Effector memory CD4-positive, alpha-beta T cell (primary cell): ENCODE measurements at places on chromosomes 3 and 15.

- DNase-seq: no peak
These were observed 28.2 kb upstream of the PLAAT1 start for GRCh38 chr3:193212844-193213243.

GRCh38 chr3:152452318-152452717, 183.6 kb downstream of the MBNL1 start:
- no peak for DNase-seq

DNA sequence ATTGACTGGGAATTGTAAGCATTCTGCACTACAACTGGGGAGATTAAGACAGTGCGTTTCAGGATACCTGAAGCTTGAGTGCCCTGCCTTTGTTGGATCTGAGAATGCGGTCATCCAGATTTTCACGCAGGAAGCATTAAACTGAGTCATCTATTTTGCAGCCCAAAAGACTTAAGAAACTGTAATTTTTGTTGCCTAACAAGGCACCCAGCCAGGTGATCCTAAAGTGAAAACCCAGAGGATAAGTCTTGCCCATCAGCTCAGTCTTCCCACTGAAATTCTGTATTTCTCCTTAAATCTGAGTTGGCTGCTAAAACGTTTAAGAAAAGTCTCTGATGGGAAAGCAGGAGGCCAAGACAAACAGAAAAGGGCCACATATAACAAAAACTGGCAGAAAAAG, 242.5 kb upstream of the TMCO5A start:
- no peak for DNase-seq

DNA sequence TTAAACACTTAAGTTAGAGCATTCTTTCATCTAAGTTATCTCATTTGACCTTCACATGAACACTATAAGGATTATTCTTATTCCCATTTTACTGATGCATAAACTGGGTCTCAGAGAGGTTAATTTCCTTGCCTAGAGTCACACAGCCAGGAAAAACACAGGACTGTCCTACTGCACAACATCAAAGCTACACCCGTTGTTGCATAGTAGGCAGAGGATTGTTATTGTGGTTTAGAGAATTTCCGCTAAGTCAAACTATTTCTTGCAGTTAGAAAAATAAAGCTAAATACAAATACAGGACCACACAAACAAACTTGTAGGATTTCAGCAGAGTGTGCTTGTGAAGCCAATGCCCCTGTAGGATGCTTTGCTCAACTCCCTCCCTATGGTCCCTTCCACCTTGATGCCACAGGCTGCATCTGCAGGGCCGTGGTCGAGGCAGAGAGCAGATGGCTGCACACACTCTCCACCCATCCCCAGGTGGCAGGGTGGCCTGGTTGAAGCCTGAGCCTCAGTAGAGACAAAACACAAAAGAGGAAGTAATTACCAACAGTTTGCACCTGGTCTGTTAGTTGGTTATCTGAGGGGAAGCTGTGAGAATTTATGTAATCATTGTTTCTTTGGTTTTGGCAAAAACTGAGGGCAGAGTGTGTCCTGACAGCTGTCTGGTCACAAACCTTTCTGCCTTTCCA, 41.1 kb upstream of the SKOR1 start:
- DNase-seq: no peak

DNA sequence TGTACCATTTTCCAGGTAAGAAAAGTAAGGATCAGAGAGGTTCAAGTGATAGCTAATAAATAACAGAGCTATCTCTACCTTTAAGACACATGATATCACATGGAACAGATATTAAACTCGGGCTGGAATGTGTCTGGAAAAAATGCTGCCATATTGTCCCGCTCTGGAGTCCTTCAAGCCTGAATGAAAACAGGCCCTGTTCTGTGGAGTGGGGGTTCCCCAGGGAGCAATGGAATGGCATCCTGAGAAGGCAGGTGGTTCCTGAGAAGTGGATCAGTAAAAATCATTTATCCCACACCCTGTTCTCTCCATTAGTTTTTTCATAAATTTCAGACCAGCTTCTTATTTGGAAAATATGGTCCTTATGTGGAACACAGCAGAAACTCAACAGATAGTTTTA, 57.3 kb upstream of the PRTG start:
- DNase-seq: no peak

DNA sequence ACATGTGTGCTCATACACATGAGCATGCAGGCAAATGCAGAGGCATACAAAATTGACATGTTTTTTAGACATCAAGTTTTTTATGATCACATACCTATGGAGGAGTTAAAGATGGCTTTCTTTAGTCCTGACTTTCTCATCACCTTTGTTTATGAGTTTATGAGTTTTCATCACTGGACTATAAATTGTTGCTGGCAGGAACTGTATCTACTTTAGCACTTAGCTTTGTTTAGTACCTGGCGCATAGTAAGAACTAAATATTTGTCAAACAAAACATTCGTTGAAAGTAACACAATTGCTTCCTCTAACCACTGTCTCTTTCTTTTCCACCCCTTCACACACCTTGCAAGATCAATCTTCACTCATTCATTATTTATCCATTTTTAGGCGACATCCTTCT, 182.6 kb downstream of the SUCNR1 start:
- no peak for DNase-seq

GRCh38 chr15:83585601-83586335, 68.2 kb upstream of the ADAMTSL3 start:
- DNase-seq: no peak

DNA sequence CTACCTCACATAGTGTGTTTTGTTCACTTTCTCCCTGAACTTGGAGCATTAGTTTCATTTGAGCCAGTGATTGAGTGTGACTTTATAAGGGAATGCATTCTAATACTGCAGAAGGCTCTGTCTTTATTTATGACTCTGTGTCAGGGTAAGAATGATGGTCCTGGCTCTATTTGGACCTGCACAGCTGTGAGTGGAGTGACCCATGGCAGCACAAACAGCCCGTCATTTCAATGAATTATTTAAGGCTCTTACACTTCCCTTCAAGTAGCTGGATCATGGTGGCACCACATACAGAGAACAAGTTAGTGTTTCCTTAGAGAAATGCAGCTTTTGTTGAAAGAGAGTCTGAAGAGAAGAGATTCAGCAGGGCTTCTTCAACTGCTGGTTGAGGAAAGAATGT, 16.4 kb downstream of the TMEM108 start:
- DNase-seq: no peak

- no peak for DNase-seq
These were observed 30.3 kb upstream of the ESYT3 start for GRCh38 chr3:138404121-138404520.

DNA sequence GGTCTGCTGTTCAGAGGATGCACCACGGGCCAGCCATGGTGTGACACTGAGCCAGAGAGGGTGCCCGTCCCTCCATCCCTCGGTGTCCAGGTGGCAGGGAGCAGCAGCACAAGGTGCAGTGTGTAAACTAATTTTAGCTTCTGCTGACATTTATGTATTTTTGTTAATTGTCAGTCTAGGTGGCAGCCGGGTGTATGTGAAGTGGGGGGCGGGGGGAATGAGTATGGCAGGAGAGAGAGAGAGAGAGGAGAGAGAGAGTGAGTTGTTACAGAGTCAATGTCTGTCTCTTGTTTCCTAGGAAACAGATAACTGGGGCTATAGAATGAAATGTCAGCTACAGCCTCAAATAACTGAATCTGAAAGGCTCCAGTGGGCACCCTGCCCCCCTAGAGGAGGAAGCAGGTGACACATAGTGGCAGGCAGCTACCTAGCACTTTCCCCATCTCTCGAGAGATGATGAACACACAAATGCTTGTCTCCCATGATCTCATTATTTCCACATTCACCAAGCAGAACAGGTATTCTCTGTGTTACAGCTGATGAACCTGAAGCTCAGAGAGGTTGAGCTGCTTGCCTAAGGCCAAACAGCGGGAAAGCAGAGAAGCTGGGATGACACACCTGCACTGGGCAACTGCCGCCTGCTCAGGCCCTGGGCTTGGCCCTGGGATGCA, 24.7 kb downstream of the RASGRF1 start:
- no peak for DNase-seq

GRCh38 chr3:161035711-161036110, 69.4 kb downstream of the B3GALNT1 start:
- no peak for DNase-seq

GRCh38 chr15:75064846-75065245, 41.5 kb downstream of the PPCDC start:
- no peak for DNase-seq

DNA sequence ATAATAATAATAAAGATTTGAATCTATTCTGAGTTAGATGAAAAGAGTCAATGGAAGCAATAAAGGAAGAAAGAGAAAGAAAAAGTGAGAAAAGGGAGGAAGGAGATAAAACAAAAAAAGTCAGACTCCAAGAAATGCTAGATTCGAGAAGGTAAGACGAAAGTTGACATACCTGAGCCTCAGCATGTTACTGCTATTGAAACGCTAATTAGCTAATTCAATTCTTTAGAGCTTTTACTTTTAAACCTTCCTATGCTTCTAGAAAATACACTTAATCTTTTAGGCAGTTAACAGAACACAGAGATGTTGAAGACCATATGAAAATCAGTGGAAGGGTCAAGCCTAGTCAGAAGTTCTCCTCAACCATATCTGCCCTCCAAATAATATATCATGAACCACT, 337.2 kb upstream of the ROBO2 start:
- no peak for DNase-seq

DNA sequence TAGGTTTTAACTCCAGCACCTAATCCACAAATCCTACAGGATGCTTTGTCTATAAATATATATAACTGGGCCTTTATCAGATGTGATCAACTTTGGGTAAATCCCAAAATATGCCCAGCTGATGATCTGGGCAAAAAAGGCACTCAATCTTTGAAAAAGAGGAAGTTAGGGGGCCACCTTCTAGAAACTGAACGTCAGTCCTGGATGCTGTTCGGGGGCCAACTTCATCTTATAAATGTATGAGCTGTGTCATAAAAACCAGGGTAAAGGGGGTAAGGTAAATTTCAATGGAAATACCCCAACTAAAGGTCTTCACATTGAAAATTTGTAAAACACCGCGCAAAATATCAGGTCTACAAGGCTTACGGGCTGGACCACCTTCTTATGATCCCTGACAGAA, 264.4 kb upstream of the UBE2E2 start:
- DNase-seq: no peak

DNA sequence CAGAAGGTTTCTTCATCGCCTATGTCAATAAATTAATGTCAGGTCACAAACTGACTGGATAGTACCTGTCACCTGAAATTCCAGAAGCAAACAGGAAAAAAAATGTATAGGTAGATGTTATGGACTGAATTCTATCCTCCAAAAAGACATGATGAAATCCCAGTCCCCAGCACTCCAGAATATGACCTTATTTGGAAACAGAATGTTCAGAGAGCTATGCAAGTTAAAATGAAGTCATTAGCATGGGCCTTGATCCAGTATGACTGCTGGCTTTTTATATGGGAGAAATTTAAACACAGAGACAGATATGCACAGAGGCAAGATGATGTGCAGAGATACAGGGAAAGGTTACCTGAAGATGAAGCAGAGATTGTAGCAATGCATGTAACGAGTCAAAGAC, 953.4 kb downstream of the ZPLD1 start:
- DNase-seq: no peak

DNA sequence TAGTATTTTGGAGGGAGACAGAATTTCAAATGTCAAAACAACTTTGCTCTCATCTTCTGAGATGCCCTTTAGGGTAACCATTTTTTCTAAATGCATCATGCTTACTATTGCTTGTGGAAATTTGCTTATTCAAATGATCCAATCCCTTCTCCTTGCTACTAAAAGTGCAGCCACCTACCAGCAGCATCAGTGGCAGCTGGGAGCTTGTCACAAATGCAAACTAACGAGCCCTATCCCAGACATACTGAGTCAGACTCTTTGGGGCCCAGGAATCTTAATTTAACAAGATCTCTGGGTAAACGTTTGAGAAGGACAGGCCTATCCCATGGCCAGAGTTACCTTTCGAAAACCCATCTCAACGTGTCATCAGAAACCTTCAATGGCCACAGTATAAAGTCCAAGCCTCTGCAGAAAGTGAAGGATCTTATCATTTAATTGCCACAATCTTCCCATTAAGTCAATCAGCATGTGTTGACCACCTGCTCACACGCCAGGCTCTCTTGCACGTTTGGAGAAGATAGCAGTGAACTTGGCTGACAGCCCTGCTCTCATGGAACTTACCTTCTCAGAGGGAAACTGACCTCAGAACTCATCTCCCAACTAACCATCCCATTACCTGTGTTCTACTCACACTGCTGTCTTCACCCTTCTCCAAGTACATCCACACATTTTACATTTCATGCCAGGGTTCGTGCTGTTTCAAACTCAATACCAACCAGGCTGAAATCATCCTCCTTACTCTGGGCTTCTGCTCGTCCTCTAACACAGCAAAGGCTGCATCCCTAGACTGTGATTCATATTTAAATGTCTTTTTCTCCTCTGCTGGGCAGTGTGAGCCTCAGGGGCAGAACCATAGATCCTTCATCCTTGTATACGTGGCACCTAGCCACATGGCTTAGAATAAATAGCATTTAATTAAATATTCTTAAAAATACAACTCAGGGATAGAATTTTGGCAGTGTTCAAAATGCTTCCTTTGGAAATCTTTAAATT, 24.8 kb upstream of the VGLL4 start:
- no peak for DNase-seq

DNA sequence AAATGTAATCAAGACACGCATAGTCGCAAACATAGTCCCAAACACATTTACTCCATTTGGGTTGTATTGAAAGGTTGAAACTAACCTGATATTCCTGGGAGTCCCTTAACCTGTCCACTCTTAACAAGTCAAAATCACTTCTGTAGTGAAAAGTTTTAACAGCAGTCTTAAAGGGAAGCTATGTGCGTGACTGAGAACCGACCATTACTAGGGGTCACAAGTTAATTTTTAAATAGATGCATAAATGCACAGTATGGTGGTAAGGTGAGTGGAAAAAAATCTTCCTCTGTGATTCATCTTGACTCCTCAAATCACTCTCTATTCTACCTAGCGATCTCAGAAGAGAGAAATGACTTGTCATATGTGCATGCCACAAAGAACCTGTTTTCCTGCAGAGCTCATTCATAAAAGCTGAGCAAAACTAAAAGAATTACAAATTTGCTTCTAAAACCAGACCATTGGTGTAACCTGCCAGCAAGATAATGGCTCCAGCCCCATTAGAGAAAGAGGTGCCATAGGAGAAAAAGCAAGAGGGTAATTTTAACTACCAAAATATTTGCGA, 4.8 kb downstream of the GPR15 start:
- no peak for DNase-seq

DNA sequence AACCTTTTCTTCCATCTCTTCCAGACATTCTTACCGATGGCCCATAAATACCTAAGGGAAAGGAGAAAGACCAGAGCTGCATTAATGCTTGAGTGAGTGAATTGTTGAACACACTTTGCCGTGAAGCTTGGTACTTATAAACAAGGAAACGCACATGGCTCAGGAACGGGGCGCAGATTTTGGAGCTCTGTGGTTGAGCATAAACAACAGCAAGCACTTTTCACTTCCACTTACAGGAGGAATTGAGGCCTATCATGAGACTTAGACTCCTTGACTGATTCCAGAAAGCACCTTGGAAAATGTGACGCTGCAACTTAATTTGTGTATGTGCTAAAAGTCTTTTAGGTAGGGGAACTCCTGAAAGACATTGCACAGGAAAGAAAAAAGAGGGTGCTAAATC, 197.5 kb upstream of the FEZF2 start:
- DNase-seq: no peak
